Fibroblast of skin of right quadriceps (primary cell): ENCODE measurements at places on chromosomes 2 and 18.

- DNase-seq: no peak
These were observed 679 bp downstream of the CLK1 start for GRCh38 chr2:200863782-200864175.

DNA sequence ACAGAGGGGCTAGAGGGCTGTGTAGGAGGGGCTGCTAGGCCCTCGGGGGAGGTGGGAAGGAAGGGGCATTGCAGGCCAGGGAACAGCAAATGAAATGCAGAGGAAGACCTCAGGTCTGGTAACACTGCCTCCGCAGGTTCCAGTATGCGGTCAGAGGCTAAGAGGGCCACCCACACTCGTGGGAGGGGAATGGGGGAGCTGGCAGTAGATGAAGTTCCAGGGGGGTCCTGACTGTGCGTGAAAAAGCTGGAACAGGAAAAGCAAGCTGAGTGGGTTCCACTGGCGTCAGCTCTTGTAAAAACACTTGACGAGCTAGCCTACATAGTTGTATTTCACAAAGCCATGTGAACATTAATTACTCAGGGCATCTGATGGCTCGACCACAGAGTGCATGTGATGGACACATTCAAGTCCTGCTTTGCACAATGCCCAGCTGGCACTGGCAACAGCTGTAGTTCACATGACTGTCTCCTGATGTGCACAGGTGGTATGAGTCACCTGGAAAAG is 29.0 kb upstream of the PTPN4 start:
- no peak for DNase-seq

GRCh38 chr2:188629753-188630527 is 338.3 kb downstream of the GULP1 start:
- peak; percentile 63 for DNase-seq

DNA sequence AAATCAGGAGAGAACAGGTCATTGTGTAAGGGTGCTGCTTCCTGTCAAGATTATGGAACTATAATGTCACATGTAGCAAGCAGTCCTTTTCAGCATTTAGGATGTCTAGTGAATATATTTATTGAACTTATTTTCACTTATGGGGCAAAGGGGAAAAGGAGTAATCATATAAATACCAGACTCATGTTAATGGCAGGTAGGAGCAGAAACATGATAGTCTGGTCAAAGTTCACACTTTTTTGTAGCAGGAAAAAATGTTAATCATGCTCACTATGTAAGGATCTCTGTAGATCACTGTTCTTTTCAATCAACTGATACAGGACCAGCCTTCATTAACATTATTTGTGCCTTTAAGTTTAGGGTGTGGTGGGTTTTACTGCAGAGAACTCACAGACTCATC is 219.0 kb downstream of the STK39 start:
- no peak for DNase-seq

DNA sequence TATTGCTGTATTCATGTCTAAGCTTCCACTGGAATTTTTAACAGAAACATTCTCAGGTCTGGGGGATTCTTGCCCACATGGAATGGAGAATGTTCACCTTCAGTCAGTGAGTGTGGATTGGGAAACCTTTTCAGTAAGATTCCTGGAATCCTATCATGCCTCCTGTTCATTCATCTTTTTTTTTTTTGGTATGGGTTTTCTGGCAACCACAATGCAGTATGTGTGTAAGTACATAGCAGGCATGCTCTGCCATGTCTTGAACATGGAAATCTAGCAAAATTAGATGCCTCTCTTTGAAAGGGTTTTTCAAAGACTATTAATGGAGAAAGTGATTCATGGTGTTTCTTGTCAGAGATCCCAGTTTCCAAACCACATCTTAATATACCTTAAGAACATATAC is 176.5 kb downstream of the LTBP1 start:
- DNase-seq: peak; percentile 66

DNA sequence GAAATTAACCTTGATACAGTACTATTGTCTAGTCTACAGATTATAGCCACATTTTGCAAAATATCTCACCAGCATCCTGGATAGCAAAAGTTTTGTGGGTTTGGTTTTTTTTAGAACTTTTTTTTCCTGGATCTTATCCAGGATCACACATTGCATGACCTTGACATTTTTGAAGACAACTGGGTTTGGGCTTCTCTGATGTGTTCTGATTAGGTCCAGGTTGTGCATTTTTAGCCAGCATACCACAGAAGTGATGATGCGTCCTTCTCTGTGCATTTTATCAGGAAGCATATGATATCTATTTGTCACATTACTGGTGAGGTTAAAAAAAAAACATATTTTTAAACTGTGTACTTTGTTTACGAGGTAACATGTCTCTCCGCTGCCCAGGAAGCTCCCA is 221.0 kb upstream of the OSR1 start:
- peak; percentile 61 for DNase-seq

DNA sequence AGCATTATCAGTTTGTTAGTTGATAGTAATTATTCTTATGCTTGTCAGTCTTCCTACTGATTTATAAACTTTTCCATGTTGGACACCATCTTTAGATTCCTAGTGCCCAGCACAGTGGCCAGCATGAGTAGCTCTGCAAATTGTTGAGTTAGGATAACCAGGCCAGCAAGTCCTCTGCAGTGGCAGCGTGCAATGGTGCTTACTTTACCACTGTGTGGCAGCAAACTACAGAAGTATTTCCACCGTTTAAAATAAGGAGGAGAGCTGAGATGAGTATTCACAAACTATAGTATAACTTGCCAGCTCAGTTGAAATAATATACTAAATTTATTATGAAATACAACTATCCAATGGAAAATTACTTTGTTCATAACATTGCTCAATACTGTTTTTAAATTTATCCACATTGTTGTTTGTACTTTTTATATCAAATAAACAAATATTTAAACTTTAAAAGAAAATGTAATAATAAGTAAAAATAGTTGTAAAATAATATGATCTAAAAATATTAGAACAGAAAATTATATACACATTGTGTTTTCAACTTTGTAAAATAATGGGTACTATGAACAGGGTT is 9.3 kb upstream of the THADA start:
- DNase-seq: peak; percentile 35

DNA sequence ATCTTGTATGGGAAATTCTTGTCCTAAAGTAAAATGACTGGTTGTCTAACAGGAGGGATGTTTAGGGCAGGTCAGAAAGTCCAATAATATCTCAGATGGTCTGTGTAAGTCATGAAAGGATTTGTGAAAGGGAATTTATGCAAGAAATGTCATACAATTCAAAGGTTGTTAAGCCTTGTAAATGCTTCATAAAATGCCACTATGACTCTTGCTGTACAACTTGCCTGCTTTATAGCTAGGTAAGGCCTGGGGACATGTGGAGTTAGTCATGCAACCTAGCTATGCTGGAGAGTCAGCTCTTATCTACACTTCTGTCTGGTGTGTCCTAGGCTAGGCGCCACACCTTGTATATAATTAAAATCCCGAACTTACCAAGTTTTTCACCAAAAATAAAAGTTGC is 36.9 kb upstream of the VWA3B start:
- no peak for DNase-seq

GRCh38 chr2:26911911-26912861 is 58.3 kb upstream of the MAPRE3 start:
- no peak for DNase-seq

GRCh38 chr18:27808683-27809082 is 368.2 kb downstream of the CDH2 start:
- peak; percentile 15 for DNase-seq

GRCh38 chr2:140041239-140041638 is 1261.0 kb upstream of the NXPH2 start:
- no peak for DNase-seq

GRCh38 chr2:179729966-179730365 is 131.4 kb downstream of the ZNF385B start:
- DNase-seq: no peak

- no peak for DNase-seq
These were observed 204.1 kb upstream of the SRD5A2 start for GRCh38 chr2:31784868-31785267.

GRCh38 chr2:164840458-164840929 is 1.1 kb downstream of the COBLL1 start:
- no peak for DNase-seq

- DNase-seq: no peak
These were observed 84.0 kb downstream of the NFATC1 start for GRCh38 chr18:79479761-79480161.

DNA sequence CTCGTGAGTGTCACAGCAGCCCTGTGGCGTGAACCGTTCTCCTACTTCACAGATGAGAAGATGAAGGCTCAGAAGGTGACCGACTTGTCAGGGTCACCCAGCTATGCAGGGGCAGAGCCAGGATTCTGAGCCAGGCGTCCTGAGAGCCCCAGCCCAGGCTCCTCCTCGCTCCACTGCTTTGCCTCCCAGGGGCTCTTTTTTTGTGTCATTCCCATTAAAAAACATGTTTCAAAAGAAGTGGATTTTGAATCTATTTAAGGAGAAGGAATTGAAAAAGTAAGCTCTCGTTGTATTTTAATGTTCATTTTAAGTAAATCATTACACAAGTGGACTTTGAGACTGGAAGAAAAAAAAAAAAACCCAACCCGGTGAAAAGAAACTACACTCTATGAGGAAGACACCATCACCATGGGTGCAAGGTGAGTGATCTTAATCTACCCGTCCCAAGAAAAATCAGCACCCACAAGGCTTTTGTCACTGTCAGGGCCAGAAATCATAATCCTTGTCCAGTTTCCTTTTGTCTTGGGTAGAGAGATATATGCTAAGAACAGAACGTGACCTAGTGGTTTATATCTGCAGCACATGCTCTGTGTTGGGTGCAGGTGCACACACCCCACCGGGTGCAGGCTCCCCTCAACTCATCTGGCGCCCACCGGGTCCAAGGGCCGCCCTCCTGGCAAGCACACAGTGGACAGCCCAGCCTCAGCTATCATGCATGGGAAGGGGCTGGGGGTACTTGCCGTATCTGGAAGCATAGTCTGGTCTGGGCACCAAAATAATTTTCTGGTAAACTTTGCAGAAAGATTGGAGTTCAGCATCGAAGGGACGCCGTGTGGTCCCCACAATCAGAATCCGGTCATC is 73.5 kb upstream of the ASB18 start:
- DNase-seq: no peak

DNA sequence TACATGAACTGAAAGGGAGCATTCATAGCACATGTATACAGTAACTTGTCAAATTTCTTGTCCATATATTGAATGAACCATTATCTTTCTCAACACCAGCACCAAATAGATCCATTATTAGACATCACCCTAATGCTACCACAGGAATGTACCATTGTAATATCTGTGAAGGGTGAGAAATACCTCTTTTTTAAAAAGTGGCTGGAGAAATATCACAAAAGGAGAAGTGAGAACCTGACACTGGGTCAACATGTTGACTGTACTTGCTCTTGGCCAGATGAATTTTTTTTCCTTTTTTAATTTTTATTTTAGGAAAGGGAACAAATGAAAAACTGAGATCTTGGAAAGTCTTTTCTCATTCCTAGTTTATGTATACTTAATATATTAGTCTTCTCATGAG is 63.5 kb downstream of the CAVIN2 start:
- DNase-seq: no peak

- DNase-seq: no peak
These were observed 243.3 kb downstream of the TSN start for GRCh38 chr2:121998751-121999150.

DNA sequence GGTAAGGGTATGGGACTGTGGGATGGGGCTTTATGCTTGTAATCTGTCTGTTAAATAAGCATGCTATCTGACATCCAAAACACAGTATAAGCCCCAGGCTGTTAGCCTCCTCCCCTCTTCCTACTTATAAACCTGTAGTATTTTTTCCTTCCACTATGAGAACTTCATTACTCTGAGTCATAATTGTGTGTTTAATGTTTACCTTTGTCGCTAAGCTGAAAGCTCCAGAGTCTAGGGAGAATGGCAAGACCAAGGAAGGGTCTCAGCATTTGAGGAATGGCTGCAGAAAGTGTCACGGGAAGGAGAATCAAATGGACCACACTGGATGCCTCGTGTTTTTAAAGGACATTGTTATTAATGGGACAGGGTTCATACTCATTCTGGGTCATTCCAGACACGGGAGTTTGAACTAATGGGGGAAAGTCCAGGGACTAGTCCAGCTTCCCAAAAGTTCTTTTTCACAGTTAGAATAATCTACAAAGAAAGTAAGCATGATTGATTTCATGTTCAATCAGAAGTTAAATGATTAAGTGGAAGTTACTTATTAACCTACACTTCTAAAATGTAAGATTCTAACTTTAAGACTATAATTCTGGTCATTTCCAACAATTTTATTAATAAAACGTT is 292.2 kb downstream of the AFF3 start:
- no peak for DNase-seq
